Effector CD8-positive, alpha-beta T cell (primary cell): ENCODE measurements at places on chromosomes 16 and 17.

- no peak for DNase-seq
These were observed 305.4 kb downstream of the CEP112 start for GRCh38 chr17:65886315-65887245.

- DNase-seq: no peak
These were observed 9.0 kb downstream of the MOSMO start for GRCh38 chr16:22016927-22017326.

DNA sequence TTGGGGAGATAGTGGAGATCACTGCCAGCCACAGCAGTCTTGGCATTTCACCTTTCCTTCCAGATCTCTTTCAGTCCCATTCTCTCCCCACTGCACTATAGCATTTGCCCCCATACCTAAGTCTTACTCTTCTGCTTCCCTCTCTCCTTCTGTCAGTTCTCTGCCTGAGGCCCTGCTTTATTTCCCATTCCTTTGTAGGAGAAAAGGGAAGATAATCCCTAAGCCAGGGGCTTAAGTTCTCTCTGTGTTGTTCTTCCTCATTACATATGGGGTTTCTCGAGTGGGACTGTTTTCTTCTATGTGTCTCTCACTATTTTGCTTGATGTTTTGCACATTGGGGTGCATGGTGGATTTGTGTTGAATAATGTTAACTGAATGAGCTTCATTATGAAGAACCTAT lies 6.4 kb downstream of the KDM6B start:
- no peak for DNase-seq

DNA sequence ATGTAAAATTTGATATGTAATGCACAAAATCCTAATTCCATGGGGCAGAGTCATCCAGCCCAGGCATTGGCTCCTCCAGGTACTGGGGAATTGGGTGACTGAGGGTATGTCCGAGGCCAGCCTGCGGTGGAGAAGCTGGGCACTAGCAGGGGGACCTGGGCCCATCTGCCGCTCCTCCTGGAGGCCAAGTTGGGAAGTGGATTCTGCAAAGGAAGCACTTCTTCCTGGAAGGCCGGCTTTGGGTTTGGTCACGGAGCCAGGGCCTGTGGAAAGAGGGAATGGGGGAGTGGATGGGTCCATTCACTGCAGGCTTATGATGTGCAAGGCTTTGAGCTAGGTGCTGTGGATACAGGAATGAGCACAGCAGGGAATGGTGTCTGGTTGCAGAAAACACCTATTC lies 85.8 kb downstream of the GNAO1 start:
- no peak for DNase-seq

GRCh38 chr16:68445458-68445857 lies 2.9 kb downstream of the SMPD3 start:
- no peak for DNase-seq

DNA sequence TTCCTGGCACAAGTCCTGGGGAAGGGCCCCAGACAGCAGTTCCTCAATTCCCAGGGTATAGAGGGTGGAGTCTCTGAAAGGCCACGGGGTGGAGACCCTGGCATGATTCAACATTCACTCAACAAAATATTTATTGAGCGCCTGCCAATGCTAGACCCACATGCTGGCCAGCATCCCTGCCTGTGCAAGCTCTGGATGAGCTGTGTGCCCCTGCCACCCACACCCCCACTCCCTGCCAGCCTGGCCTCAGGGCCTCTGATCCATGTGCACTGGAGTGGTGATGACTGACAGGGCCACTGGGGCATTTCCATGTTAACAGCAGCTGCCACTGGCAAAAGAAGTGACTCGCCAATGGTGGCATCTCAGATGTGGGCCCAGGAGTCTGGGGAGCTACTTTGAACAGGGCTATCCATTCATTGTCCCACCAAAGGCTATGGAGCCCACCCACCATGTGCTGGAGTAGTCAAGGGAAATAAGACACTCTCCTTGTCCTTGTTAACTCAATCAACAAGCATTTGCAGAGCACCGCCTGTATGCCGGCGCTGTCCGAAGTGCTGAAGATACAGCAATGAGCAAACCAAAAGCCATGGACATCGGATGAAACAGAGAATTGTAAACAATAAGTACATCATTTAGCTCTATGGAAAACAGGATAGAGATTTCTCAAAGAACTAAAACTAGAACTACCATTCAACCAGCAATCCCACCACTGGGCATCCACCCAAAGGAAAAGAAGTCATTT lies 3.0 kb upstream of the PRSS22 start:
- DNase-seq: no peak

GRCh38 chr16:28053461-28053860 lies 10.1 kb downstream of the GSG1L start:
- no peak for DNase-seq

- DNase-seq: no peak
These were observed 2231.6 kb downstream of the TP53TG3F start for GRCh38 chr16:35691057-35691456.
